ENCODE measurements at places on chromosomes 6 and 20.

- DNase-seq = no peak
These were observed 3.4 kb downstream of the TSPO2 start for GRCh38 chr6:41045664-41046063.

- no peak for DNase-seq
These were observed 14.7 kb downstream of the GPR31 start for GRCh38 chr6:167143041-167143440.

DNA sequence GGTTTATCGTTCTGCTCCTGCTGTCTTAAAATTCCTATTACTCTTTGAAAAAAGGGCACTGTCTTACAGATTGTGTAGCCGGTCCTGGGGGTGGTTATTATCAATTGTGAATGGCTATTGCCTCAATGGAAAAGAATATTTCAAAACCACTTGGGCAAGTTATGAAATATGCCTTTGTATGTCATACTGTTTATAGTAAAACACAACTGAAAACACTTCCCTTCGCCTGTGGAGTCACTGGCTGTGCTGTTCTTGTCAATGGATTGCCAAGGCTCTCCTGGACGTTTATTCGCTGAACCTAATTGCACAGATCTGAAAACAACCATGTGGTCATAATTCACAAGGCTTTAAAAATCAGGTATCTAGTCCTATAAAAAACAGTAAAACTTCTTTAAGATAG is 47.8 kb upstream of the TAGAP start:
- DNase-seq = no peak

GRCh38 chr20:14523090-14523489 is 185.7 kb upstream of the FLRT3 start:
- no peak for DNase-seq

GRCh38 chr6:167151648-167152047 is 6.1 kb downstream of the GPR31 start:
- no peak for DNase-seq

DNA sequence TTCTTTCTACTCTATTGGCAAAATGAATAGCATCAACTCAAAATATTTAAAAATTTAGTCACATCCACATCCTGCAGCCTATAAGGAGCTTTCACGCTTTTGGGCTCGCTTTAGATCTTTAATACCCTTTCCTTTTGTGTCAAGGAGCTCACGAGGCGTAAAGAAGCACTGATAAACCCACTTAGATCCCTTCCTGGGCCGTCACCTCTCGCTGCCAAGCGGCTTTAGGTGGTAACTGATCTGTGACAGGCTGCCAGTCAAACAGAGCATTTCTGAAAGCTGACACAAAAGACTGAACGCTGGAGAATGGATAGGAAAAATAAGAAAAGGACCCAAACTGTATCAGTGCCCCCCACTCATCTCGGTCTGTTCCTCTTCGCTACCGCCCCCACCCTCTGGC is 385.7 kb upstream of the MMS22L start:
- no peak for DNase-seq

DNA sequence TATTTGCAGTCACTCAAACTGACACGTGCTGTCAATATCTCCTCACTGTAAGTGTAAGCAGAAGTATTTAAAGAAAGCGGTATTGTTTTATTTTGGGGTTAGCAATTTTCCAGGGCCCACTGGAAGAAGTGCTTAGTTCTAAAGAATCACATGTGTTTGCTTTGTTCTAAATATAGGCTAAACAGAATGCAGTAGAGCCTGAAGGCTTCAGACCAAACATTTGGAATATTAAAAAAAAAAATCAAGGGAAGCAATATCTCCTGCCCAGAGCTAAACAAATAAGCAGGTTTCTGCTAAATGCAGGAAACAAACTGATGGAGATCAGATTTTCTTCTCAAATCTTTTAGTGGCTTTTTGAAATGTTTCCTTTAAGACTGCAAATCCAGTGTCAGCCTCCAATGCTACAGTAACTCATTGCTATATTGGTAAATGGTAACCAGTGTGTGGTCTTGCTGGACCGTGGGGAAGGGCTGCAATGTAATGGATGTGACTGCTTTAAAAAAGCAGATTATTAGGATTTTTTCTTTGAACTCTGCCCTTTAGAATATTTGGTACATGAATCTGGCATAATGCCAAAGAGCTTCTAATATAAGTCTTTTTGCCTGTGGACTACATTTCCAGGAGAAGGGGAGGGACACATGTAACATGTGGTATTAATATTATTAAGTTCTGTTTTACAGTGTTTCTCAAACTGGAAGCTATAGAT is 317.1 kb upstream of the FERMT1 start:
- DNase-seq = no peak

DNA sequence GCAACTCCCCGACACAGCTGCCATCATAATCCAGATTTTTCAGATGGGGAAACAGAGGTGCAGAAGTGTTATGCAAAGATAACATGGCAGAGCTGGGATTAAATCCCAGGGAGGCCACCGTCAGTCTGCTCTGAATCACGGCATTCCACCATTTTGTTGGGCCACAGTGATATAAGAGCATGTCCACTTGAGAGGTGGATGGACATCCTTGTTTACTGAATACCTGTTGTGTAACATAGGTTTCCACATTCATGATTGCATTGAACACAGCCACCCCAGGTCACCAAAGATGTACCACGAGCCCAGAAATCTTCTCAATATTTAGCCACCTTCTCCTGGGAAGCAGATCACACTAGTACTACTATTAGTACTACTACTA is 191.5 kb downstream of the LRFN2 start:
- no peak for DNase-seq

DNA sequence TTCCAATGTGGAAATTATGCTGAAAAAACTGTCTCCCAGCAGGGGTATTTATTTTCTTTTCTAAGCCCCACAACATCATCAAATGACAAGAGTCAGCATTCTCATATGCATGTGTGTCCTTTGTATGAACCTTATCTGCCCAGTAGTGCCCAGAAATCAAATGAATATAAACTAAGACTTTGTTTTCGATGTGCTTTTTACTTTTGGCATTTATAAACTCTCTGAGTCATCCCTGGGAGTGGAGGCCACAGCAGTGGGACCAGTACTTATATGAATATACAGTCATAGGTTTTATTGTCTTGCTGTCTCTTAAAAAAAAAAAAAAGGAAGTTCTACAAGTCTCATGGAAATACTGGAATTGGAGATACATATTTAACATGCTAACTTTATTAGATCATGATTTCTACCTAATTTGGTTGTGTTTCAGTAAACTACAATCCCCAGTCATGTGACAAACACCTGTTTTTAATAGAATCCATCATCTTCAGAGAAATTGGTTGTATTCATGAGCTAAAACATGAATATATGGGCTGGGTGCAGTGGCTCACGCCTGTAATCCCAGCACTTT is 99.2 kb upstream of the TMEM181 start:
- no peak for DNase-seq

- no peak for DNase-seq
These were observed 83.1 kb downstream of the KCNB1 start for GRCh38 chr20:49399329-49399728.

DNA sequence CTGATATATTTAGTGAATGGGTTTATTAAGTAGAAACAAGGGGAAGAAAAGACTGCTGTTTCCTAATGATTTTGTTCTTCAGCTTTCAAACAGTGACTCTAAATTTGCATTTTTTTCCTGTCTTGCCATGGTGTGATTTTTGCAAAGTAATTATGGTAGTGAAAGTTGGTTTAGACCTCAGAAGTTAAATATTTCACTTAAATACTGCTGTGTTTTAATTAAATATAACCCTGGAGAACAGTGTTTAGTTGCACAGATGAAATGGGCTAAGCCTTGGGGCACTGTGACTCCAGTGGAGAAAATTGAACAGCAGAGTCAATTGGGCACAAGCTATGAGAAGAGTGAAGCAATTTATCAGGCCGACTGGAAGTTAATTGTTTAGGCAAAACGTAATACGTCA is 111.1 kb upstream of the MCHR2 start:
- no peak for DNase-seq

- no peak for DNase-seq
These were observed 24.4 kb upstream of the FKBP1A start for GRCh38 chr20:1417273-1417672.

DNA sequence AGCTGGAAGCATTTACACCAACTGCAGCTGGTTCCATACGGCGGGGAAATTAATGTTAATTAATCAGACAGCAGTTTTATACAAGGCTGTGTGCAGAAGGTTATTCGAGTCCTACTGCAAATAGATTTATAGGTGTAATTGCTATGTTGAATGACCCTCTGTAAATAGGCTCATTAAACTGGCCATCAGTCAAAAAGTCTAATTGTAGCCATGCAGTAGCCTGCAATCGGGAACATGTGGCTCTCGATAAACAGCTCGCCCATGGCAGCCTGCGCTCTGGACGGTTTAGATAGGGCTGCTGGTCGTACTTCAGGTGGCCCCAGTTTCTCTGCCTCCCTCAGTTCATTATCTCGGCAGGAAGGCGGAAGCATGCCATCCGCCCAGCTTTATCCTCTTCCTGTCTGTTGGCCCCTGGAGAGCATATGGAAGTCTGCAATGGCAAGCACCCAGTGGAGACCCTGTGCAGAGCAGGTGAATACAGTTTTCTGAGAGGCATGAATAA is 143.2 kb downstream of the MBOAT1 start:
- no peak for DNase-seq

GRCh38 chr20:47854687-47855212 is 69.5 kb upstream of the SULF2 start:
- DNase-seq = no peak

- no peak for DNase-seq
These were observed 12.9 kb downstream of the IPCEF1 start for GRCh38 chr6:154343473-154344308.

DNA sequence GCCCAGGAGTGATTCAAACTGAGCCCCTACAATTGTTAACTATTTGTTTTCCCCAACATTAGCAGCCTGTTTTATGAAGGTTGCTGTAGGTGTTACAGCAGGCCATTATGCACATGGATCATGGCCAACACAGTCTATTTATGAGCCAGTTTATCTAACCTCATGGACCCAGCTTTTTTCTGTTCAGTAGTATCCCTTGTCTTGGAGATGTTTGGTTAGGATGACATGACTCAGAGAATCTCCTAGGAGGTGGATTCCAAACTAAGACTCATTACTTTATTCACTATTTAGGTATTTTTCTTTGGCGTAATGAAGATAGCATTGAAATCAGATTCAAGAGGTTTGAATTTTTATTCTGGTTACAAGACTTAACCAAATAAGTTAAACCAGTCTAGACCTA is 62.8 kb upstream of the TFB1M start:
- no peak for DNase-seq

- DNase-seq = no peak
These were observed 14.3 kb downstream of the STX7 start for GRCh38 chr6:132498638-132499037.

- DNase-seq = no peak
These were observed 27.6 kb downstream of the HCK start for GRCh38 chr20:32079655-32080109.

GRCh38 chr6:149248693-149249369 is 68.7 kb upstream of the TAB2 start:
- peak; percentile 24 for DNase-seq

GRCh38 chr6:131293472-131293911 is 158.2 kb downstream of the AKAP7 start:
- no peak for DNase-seq

DNA sequence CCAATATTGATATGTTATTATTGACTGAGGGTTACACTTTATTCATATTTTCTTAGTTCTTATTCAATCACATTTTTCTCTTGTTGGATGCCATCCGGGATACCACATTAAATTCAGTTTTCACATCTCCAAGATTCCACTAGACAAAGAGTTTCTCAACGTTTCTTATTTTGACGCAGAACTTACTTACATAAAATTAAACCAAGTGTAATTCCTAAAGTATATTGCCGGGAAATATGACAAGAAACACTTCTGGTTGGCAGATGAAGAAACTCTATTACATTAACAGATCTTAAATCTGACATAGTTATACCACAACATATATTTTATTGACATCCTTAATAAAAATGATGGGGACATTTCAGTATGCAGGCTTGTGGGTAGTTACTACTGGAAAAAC is 47.3 kb upstream of the THBS2 start:
- DNase-seq = no peak

GRCh38 chr6:153357391-153357790 is 226.3 kb upstream of the RGS17 start:
- no peak for DNase-seq

DNA sequence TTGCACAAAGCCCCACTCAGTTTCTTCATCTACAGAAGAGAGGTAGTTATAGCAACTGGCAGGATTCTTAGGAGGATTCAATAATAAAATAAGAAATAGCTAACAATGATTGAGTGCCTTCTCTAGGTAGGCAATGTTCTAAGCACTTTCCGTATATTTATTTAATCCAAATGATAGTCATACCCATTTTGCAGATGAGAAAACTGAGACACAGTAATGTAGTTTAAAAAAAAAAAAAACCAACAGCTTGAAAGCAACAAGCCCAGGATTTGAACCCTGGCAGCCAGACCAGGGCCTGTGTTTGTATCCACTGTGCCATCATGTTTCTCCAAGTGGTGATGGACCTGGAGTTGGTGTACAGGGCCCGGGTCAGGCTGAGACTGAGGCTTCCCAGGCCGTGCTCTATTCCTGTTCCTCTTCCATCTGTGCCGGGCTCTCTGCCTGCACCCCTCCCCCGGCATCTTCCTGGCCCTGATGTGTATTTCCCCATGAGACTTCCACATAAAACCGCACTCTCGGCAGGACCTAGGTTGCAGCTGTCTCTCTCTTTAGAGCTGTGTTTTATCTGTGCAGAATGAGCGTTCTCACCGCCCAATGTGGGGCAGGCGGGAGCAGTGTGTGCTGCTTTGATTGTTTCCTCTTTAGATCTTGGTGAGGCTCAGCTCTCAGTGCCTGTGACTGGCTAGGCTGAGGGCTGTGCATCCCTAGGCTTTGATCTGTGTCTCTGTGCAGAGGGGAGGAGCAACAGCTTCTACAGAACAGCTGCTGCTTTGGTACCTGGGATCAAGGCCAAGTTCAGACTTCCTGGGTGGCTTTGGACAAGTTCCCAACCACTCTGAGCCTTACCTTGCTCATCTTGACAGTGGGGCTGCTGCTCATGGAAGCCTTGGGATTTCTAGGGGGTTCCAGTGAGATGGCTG is 49.5 kb downstream of the TOX2 start:
- peak; percentile 57 for DNase-seq

- no peak for DNase-seq
These were observed 7.8 kb upstream of the TPX2 start for GRCh38 chr20:31731321-31731717.

DNA sequence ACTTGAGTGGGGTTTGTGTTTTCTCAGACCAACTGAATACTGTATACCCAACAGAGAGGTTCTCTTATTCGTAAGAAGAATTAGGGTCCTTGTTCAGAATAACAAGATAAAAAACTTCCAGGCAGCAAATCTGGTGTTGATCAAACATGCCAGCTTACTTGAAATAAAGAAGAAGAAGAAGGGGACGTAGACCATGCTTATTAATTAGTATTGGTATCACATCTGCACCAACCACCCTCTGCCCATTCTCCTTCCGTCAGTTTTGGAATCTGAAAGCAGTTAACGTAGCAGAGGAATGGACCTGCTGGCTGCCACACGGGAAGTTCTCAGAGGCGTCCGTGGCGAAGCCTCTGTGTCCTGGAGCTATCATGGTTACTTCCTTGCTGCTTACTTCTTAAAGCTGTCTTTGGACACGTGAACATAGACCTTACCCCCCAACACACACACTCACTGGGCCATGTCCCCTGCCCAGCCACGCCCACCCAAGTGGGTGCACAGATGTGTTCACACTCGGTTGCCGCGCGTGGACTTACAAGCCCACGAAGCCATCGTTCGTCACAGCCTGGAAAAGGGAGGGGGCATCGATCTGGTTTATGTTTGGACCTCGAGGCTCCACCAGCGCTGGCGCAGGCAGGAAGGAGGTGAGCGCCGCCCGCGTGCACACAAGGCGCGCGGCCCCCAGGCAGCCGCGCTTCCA is 4.1 kb upstream of the DLL1 start:
- no peak for DNase-seq
